Activated CD4-positive, alpha-beta T cell treated with anti-CD3 and anti-CD28 coated beads, Interleukin-10, Interleukin-2, amounts not matched to agents 100 ng/mL and 50 ng/mL, durations not matched to agents 16 hours and 8 hours (primary cell): ENCODE measurements at places on chromosomes 11 and 22.
A peak's percentile ranks its signal among the peaks of the same experiment; 100 is the strongest.

GRCh38 chr11:7435176-7435575 is 50.1 kb upstream of the OLFML1 start:
- no peak for DNase-seq

GRCh38 chr11:2211113-2211971 is 39.7 kb upstream of the TH start:
- no peak for DNase-seq

- no peak for DNase-seq
Observed at GRCh38 chr22:37021041-37021440, 1.5 kb downstream of the MPST start.

- no peak for DNase-seq
Observed at GRCh38 chr11:18253233-18253632, 4.8 kb upstream of the SAA2 start.

DNA sequence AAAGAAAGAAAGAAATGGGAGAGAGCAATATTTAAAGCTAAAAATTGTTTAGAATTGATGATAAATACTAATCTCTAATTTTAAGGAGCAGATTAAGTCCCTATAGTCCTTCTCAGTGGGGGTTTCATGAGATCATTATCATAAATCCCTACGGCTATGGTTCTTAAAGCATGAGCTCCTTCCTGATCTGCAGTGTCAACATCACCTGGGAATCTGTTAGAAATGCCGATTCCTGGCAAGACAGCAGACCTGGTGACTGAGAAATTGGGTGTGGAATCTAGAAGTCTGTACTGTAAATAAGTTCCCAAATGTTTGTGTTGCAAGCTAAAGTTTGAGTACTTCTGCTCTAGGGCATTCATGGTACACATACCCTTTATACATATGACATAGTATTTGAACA is 12.6 kb downstream of the HIKESHI start:
- DNase-seq = no peak

- DNase-seq = no peak
Observed at GRCh38 chr11:8826901-8827560, 84.0 kb upstream of the AKIP1 start.

DNA sequence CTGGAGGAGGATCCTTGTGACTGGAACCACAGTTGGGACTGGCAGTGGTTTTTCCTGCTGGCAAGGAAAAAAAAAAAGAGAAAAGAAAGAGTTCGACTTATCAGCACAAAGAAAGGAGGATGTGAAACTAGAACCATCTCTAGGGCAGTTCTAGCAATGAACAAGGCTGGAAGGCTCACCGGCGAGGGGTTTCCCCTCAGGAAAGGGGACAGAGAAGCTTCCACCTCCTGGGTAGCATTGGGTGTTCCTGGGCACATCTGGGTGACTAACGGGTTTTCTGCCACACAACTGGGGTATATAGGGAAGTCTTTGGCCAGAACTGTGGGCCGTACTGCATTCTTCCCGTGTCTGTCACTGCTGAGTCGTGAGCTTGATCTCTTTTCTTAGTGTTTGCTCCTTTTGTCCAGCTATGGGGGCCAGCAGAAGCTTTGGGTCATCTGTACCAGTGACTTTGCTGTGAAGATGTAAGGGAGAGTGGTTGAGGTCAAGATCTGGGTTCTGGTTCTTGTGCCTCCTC is 109.4 kb upstream of the OR4B1 start:
- peak; percentile 79 for DNase-seq

DNA sequence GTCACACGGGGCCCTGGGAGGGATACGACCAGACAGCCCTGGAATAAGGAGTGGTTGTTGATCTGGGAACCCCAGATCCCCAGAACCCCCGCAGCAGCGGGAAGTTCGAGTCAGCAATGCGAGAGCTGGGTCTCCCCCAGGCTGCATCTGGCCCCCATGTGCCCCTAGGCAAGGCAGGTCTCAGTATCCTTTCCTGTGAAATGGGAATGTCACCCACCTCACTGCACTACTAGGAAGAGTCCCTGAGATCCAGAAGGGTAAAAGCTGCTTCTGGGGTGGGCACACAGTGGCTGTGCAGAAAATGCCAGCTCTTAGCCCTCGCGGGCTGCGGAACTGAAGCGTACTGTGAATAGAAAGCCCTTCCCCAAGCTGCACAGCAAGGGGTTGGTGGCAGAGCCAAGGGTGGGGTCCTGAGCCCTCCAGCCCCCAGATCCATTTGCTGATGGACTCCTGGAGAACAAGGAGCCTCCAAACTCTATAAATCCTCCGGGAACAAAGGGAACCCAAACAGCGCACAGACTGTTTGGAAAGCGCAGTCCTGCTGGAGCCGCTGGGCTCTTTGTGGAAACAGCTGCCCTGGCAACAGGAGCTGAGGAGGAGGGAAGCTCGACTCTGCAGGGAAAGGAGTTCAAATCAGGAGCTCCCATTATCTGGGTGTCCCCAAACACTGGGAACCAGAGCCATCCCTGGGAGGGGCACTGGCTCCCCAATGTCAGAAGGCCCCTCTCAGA is 68.2 kb upstream of the SHISAL1 start:
- no peak for DNase-seq

GRCh38 chr11:96299155-96299888 is 43.7 kb downstream of the MAML2 start:
- no peak for DNase-seq

DNA sequence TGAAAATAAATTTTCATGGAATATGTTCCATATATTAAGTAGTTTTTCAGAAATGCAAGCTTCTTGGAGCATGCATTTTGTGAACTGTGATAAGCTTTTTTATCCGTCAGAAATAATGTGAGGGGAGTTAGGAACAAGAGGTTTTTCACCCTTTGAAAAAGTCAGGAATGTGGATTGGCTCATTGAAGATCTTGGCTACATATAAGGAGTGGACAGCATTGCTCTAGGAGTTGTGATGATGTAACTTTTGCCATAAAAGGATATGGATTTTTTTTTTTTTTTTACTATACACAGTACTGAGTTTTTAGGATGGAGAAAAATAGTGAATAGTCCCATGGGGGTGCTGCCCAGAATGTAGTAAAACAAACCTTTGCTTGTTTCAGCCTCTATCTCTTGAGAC is 180.2 kb downstream of the NAV2 start:
- no peak for DNase-seq

DNA sequence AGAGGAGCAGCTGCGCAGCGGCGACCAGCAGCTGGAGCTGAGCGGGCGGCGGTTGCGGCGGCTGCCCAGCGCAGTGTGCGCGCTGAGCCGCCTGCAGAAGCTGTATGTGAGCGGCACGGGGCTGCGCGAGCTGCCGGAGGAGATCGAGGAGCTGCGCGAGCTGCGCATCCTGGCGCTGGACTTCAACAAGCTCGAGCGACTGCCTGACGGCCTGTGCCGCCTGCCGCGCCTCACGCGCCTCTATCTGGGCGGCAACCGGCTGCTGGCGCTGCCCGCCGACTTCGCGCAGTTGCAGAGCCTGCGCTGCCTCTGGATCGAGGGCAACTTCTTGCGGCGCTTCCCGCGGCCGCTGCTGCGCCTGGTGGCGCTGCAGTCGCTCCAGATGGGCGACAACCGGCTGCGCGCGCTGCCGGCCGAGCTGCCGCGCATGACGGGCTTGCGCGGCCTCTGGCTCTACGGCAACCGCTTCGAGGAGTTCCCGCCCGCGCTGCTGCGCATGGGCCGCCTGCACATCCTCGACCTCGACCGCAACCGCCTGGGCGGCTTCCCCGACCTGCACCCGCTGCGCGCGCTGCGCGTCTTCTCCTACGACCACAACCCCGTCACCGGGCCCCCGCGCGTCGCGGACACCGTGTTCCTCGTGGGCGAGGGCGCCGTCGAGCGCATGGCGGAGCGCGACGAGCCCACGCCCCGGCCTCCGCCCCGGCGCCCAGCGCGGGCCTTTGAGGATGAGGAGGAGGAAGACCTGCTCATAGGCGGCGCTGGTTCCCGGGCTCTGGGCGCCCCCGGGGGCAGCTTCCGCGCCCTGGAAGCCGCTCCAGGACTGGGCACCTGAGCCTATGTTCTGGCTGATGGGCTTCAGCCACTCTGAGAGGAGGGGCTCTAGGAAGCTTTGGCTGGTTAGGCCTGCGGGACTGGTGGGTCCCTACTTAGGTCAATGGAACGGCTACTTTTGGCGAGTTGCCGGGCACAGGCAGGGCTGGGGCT is 787 bp downstream of the LRRC10B start:
- peak; percentile 89 for DNase-seq

GRCh38 chr11:44575288-44575672 is 9.8 kb downstream of the CD82 start:
- peak; percentile 65 for DNase-seq

DNA sequence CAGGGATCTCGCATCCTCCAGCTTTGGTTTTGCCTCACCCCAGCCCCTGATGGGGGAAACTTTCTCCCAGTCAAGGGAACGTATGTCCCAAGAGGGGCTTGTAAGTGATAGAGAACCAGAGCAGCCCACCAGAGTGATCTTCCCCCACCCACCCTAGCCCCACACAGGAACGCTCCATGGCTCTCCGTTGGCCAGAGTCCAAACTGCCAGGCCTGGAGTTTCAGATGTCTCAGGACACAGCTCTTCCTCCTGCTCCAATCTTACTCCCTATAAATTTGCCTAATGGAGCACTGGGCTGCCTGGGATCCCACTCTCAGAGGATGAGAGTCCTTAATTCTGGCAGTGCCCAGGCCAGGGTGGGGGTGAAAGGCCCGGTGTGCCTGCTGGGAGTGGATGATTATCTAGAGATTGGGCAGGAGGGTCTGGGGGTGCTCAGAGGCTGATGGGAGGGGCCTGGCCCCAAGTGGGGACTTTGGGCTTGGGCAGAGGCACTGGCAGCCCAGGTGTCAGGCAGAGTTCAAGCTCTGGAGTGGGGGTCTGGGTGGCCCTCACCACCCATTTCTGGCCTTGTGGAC is 79.9 kb downstream of the WNT7B start:
- no peak for DNase-seq

GRCh38 chr11:128515826-128516778 is 71.3 kb downstream of the ETS1 start:
- peak; percentile 26 for DNase-seq

GRCh38 chr22:37553725-37554124 is 6.6 kb upstream of the CDC42EP1 start:
- DNase-seq = no peak

- peak; percentile 24 for DNase-seq
Observed at GRCh38 chr11:120125024-120125423, 12.9 kb downstream of the TRIM29 start.

- no peak for DNase-seq
Observed at GRCh38 chr11:15776366-15776765, 580.0 kb downstream of the SOX6 start.

- DNase-seq = no peak
Observed at GRCh38 chr11:83115551-83115950, 41.4 kb upstream of the PCF11 start.

GRCh38 chr11:65524014-65524740 is 706 bp upstream of the SCYL1 start:
- no peak for DNase-seq

DNA sequence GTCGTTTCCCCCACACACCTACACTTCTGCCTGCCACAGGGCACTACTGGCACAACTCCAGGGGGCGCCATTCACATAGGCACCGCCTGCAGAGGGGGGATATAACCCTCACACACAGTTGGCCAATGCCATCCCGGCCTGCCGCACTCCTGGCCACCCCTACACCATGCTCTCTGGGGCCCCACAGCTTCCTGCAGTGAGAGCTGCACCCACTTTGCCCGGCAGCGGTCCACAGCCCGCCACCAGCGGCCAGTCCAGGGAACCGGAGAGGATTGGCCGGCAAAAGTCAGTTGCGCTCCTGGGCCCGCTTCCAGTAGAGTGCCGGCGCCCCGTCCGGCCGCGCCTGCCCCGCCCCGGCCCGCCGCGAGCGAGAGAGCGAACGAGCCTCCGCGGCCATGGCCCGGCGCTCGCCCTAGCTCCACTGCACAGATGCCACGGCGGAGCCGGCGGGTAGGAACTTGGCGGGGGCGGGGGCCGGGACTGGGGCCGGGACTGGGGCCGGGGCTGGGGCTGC is 25.6 kb upstream of the SUSD2 start:
- DNase-seq = peak; percentile 74

DNA sequence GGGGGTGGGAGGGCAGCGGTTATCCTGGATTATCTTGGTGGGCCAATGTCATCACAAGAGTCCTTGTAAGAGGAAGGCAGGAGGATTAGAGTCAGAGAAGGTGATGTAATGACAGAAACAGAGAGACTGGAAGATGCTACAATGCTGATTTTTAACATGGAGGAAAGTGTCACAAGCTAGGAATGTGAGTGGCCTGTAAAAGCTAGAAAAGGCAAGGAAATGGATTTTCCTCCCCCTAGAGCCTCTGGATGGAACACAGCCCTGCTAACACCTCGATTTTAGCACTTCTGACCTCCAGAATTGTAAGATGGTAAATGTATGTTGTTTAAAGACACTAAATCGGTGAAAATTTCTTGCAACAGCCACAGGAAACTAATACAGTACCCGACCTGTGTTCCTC is 109.3 kb downstream of the MN1 start:
- DNase-seq = no peak

- DNase-seq = no peak
Observed at GRCh38 chr22:26957897-26958296, 300.5 kb downstream of the MIAT start.

- DNase-seq = no peak
Observed at GRCh38 chr11:16611401-16611921, 127.0 kb upstream of the C11orf58 start.

DNA sequence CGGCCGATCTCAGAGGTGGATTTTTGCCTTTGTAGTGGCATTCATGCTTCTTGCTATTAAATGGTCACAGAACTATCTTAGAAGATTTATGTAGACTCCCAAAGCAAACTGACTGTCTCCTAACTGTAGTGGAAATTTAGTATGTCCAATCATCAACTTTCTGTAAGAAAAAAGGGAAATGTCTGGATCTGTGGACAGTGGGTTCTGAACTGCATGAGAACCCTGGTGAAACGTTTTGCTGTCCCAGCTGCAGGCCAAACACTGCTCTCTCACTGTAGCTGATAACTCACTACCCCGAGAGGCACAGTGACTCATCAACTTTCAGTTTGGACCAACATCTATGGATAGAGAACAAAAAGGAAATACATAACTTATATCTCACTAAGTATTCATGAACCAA is 387.1 kb downstream of the SOX6 start:
- DNase-seq = peak; percentile 29

GRCh38 chr11:83725269-83725560 is 439.0 kb upstream of the CCDC90B start:
- no peak for DNase-seq

GRCh38 chr22:31349960-31350359 is 3.8 kb upstream of the PATZ1 start:
- no peak for DNase-seq

DNA sequence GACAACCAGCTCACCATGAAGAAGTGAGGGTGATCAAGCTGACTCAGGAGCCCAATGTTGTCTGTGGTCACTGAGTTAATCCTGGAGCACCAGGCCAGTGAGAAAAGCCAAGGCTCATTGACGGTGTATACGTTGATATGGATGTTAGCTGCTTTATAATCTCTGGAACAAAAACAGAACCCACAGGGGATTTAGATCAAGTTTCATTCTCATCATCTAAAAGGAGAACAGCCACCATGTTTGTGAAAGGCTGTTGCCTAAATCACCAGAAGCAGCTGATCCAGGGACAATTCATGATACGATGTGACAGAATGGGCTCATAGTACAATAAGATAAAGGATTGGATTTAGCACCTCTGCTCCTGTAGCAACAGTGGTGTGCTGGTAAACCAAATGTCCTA is 68.5 kb downstream of the GDPD4 start:
- no peak for DNase-seq

- no peak for DNase-seq
Observed at GRCh38 chr11:64018310-64018709, 17.4 kb upstream of the FLRT1 start.

GRCh38 chr11:99015634-99016454 is 4.9 kb upstream of the CNTN5 start:
- peak; percentile 34 for DNase-seq
